Lung microvascular endothelial cell (primary cell): ENCODE measurements at places on chromosomes 2 and 18. TPM values are rescaled to one million over a fixed set of nuclear protein-coding genes. Genes with fewer than 3 reads are reported as not detected.

The SLC23A3 gene
- 0.44 and 2.0 TPM in 2 replicates for total RNA-seq

The FBXO36 gene
- total RNA-seq: 0.60 and 0.87 TPM in 2 replicates

The GKN2 gene
- total RNA-seq: not detected in 2 replicates

The KLHL41 gene
- total RNA-seq: under 0.01 and 0.20 TPM in 2 replicates

The TDRD15 gene
- not detected in 2 replicates for total RNA-seq

The FABP1 gene
- total RNA-seq: not detected in 2 replicates

The ACADL gene
- not detected in 2 replicates for total RNA-seq

The NEU4 gene
- under 0.01 and 0.22 TPM in 2 replicates for total RNA-seq

The INHBB gene
- 11.3 and 21.1 TPM in 2 replicates for total RNA-seq

GRCh38 chr2:67516899-67517530, 119.9 kb downstream of the ETAA1 start:
- DNase-seq: peak; percentile 18

DNA sequence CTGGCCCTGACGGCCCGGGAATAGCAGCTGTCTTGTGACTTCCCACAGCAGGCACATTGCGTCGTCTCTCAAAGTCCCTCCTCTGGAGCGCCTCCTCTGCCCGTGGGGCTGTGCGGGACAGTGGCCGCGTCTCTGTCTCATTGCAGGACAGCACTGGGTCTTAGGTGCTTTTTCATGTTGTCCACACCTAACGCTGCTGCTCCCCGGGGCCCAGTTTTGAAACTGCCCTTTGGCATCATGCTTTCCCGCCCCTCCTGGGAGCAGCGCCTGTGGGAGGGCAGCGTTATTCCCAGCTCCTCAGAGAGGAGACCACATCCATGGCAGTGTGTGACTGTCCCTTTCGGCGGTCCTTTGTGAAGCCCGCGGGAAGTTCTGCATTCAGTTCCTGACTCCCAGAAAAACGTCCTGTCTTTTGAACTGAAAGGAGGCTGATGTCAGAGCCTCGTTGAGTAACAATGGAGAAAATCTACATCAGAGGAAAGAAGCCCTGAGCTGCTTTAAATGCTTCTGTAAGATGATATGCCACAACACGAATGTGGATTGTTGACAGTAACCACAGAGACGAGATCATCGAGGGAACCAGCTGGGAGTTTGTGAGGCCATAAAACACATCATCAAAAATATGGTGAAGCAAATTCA, 226.0 kb downstream of the FAM210A start:
- peak; percentile 69 for DNase-seq

DNA sequence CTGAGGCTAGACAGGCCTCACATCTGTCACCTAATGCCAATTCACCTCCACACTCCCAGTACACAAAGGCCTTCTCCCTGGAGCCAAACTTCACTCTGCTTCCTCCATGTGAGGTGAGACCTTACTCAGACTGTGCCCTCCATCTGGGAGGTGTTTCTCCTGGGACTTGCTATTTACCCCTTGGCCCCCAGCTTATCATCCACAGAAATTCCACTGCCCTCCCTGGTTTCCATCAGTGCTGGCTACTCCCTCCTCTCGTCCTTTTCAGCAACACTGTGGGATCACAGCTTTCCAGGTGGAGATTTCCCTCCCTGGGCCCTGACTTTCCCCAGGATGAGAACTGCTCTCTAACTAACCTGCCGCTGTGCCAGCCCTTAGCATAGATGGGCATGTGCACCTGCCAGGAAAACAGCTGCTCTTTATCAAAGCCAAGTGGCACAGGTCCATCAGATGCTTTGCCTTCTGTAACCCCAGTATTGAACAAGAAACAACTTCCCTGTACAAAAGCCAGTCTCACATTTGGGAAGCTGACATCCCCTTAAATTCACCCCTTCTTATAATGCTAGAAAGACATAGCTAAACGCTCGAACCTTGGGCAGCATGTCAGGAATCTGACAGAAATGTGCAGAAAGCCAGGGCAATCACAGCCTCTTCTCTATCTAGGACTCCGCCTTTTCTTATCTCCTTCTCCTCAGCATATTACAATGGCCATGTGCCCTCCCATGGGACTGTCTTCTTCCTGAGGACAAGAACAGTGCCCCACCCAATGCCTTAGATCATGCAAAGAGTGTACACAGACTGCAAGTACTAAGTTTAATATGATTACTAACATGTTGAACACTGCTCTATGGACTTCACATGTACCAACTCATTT, 535.5 kb upstream of the ID2 start:
- DNase-seq: no peak

DNA sequence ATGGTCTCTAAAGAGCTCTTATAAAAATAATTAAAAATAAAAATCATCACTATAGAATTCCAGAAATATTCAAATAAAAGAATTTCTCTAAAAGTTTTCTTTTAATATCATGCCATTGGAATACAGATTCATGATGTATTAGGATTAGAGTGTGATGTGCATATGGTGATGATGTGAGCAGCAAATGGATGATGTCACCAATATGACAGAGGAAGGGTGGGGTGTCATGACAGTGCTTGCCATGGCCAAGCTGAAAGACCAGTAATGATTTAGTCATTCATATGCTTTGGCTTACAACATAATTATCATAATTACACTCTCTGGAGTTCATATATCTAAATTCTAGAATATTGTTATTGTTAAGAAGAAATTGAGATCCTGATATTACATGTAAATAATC, 27.4 kb upstream of the TTC32 start:
- DNase-seq: no peak

DNA sequence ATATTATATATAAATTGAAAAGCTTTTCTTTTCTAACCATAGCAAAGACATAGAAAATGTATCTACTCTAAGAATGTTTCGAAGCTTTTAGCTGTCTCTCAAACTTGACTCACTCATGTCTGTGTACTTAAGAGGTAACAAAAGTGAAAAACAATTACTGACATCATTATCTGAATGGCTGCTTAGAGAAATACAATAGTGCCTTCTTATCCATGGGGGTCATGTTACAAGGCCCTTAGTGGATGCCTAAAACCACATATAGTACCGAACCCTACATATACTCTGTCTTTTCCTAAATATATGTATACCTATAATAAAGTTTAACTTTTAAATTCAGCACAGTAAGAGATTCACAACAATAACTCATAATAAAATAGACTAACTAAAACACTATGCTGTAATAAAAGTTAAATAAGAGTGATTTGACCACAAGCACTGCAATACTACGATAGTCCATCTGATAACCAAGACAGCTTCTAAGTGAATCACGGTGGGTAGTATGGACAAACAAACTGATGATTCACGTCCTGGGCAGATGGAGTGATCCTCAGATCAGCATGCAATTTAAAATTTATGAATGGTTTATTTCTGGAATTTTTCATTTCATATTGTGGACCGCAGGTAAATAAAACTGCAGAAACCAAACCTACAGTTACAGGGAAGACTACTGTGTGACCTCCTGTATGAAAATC, 246.2 kb downstream of the XIRP2 start:
- peak; percentile 4 for DNase-seq

DNA sequence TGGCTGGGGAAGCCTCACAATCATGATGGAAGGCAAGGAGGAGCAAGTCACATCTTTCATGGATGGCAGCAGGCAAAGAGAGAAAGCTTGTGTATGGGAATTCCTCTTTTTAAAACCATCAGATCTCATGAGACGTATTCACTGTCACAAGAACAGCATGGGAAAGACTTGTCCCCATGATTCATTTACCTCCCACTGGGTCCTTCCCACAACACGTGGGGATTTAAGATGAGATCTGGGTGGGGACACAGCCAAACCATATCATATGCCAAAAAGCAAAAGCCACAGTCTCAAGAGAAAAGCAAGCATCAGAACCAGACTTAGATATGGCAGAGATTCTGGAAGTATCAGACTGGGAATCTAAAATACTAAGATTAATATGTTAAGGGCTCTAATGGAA, 30.0 kb upstream of the SCRN3 start:
- no peak for DNase-seq

DNA sequence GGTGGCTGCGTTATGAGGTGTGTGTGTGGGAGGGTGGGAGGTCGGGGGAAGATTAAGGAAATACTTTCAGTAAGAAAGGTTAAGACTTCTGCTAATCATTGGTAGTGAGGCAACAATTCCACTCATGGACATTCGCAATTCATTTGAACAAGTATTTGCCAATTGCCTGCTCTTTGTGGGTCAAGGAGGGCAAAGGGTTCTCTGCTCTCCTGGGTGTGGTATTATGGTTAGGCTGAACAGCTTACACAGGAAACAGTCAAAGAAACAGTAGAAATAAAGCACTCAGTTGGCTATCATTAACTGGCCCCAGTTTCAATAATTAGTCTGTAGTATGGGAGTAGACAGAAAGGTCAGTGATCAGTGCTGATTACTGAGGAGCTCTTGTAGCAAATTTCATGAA, 357.0 kb upstream of the FANCL start:
- no peak for DNase-seq

DNA sequence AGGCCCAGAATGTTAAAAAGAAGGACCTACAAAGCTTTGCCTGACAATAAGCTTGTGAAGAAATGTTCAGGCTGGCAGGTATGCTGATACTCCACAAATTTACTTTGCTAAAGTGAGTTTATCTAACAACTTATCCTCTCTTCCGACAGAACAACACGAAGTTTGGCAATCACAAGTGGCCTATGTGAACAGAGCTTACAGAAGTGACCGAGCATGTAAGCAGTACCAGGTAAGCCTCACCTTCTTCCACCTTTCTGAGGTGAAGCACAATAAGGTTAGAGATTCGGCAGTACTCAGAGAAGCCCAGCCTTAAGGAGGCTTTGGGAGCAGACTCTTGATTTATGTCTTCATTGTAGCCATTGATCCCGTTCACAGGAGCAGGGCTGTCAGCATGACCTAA, 9.0 kb upstream of the LCT start:
- no peak for DNase-seq

- DNase-seq: no peak
Observed at GRCh38 chr2:98932778-98933343, 3.2 kb downstream of the CRACDL start.

DNA sequence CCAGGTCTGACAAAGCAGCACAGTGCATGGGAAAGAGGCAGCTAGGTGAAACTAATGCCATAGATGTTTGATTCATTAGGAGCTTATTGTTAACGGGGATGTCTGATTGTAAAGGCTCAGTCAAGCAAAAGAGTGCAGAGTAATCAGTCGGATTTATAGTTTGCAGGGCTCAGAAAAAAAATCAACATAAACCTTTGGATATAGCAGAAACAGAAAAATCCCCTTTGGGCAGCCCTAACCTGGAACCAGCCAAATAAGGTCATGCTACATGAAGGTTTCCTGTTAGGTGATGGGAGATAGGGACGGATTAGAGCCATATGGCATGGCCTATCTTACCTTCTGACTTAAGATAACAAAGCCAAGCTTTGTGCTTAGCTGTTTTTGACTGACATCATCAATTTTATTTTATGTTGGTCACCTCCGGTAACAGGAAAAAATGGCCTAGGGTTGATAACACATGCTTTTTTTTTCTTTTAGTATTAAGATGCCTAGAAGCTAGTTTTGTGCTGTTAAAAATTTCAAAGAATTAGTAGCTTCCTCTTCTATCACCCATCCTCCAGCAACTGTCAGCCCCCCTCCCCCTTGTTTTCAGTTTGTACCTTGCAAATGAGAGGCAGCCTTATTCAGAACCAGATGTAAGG, 60.7 kb upstream of the ZEB2 start:
- peak; percentile 3 for DNase-seq

GRCh38 chr2:53220969-53221368, 546.6 kb upstream of the CHAC2 start:
- DNase-seq: no peak

GRCh38 chr2:233764264-233764663, 4.2 kb downstream of the UGT1A1 start:
- peak; percentile 7 for DNase-seq

DNA sequence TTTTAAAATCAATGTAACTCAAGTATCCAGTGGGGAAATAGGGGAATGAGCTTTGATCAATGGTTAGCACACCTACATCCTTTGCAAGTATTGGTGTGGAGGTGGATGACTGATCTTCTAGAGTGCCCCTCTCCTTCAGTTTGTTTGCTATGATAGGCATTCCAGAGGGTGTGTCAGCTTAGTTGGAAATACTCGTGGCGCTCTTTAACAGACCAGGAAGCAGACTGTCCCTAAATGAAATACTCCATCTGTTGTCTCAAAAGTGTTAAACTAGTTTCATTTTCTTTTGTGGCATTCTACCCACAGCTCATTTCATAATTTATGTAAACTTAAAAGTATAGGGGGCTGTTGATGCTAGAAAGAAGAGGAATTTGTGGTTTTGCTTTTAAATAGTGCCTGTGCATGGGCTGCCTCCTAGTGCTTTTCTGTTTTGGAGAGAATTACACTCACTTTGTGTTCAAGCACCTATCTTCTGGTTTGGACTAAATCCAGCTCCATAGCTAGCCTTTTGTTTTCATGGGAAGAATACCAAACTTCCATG, 66.2 kb downstream of the STAT1 start:
- peak; percentile 94 for DNase-seq

DNA sequence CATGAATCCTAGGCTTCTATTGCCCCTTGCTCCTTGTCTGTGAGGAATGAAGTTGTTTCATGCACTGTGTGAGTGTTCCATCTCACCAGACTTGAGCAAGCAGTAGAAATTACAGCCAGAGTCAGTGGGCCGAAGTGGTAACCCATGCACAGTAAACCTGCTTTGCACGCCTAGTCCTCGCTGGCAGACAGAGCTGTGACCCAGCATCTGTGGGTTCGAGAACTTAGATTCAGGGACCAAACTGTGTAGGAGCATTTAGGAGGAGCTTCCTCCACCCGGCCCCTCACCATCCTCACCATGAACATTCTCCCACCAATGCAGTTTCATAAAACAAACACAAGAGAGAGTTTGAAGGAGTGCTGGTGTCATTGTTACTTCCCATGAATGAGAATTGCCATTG, 21.6 kb upstream of the TEX51 start:
- DNase-seq: no peak

DNA sequence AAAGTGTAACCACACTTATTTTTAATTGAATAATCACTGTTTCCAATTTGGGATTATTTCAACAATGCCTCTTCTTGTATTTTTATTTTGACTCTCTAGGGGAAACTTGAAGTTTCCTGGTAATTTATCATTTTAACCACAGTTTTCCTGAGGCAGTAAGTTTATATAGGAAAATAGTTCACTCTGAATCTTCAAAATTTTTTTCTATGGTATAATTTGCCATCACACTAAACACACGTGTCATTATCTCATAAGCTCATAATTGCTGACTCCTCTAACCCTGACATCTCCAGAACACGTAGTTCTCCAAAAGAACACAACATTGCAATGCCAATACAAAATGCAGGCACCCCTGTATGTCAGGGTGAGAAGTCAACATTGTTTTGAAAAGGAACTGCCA, 102.2 kb upstream of the FZD7 start:
- DNase-seq: no peak

DNA sequence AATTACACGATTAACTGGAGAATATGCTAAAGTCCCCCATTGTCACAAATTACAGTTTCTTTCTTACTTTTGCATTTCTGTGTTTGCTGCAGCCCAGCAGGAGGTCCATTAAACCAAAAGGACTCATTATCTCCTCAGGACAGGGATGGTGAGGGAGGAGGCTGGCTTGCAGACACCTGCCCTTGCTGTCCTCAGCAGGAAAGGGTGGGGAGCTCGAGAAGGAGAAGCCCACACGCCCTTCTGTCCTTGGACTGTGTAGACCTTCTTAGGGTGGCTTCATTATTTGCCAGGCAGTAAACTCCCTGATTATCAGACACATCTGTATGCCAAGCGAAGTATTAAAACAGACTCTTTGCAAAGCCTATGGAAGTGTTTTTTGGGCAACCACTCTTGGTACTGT, 196.0 kb downstream of the LDLRAD4 start:
- DNase-seq: no peak
